IPS DF 6.9 (cell line): ENCODE measurements at places on chromosomes 12 and 14.

- no peak for DNase-seq
These were observed 43.2 kb downstream of the MGAT4C start for GRCh38 chr12:86213012-86213411.

DNA sequence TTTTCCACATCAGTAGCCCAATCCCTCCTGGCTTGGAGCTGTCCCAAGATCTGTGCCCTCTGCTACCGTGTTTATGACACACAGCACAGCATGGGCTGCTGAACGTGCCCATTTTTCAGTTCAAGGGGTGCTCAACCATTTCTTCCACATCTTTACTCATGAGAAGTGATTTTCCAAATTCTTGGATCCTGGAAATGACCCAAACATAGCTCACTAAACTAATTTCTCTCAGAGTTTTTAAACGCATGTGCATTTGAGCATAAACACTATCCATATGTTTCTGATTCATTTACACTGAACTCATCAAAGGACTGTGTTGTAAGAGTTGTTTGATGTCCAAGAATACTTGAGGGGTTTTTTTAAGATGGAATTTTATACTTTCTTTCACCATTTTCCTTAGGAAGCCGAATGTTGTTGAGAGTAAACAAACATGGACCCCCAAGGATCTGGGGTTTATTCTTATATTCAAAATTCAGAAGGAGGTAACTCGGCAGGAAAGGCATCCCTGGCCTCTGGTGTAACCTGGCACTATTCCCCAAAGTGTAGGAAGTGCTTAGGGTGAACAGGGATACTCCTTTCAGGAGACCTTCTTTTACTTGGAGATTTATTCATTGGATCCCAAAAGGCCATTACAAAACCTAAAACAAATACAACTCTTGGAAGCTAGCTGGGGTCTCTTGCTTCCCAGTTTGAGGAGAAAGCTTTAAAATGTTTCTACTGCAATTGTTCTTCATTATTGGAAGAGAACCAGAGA lies 215.0 kb downstream of the BMP4 start:
- no peak for DNase-seq

DNA sequence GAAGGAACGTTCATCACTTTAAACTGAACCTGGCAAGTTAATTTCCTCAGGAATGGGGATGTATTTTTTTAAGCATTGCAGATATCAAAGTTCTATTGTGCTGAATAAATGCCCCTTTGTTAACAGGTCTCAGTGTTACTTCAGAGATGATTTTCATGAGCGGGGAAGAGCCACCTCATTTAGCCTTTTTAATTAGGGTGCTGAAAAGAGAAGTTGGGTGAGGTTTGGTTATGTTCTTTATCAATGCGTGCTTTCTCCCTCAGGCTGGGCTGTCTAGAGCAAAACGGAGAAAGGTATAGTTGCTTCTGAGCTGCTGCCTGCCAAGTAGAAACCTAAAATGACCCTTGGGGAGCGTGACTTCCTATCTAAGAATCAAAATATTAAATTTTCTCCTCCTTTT lies 8.0 kb upstream of the HIP1R start:
- DNase-seq, result no peak

DNA sequence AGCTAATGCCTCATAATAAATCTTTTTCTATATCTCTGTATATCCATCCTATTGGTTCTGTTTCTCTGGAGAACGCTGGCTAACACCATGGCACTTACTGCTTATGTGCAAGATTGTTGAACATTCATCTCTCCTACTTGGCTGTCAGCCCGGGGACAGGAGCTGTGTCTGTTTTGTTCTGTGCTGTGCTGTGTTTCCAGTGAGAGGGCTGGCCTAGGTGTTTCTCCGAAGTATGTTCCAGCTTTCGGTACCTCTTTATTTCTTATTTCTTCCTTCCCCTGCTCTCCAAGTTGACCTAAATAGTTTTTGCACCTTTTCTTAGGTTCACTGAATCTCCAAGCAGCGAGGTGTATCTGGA lies 18.8 kb upstream of the NR4A1 start:
- DNase-seq, result no peak

- DNase-seq, result no peak
These were observed 19.5 kb downstream of the SERPINA3 start for GRCh38 chr14:94631536-94632304.

GRCh38 chr12:130870442-130871285 lies 1.2 kb upstream of the RAN start:
- no peak for DNase-seq

- DNase-seq, result no peak
These were observed 561.2 kb upstream of the SEL1L start for GRCh38 chr14:82094829-82095345.

DNA sequence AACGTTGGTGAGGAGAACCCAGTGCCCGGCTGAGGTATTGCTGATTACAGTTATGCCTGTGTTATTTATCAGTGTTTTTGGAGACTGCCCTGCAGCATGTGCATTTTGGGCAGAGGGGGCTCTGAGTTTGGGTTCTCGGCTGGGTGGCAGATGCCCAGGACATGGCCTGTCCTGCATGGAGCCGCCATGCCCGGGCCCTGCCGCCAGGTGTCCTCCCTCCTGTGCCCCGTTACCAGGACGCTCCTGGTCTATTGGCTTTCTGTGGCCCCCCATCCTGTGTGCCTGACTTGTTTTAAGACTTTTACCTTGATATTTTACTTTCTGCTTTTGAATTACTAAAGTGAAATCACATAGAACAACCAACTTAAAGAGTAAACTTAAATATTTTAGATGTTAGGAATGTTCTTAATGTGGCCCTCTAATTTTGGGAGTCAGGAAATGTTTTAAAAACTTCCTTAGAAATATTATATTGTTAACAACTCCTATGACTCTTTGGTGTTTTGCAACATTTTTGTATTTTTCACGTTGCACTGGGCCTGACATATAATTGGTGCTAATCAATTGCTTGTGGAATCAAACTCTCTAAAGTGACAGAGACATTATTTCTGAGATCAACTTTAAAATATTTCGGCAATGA lies 51.8 kb downstream of the PRIMA1 start:
- DNase-seq, result no peak

DNA sequence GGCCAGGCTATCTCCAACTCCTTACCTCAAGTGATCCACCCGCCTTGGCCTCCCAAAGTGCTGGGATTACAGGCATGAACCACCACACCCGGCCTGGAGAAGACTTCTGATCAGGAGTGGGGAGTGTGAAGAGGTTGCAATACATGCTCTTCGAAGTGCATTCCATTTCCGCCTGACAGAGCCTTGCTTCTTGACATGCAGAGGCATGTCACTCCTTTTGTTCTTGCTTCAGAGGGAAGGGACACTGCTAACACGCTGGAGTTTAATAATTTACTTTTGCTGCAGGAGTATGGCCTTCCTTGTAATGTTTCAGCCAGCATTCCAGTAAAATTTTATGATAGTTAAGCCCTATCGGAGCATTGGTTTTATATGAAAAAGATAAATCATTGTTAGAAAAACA lies 74.9 kb downstream of the SLC25A47 start:
- DNase-seq, result no peak

- no peak for DNase-seq
These were observed 123.3 kb downstream of the NCOR2 start for GRCh38 chr12:124443931-124444712.

DNA sequence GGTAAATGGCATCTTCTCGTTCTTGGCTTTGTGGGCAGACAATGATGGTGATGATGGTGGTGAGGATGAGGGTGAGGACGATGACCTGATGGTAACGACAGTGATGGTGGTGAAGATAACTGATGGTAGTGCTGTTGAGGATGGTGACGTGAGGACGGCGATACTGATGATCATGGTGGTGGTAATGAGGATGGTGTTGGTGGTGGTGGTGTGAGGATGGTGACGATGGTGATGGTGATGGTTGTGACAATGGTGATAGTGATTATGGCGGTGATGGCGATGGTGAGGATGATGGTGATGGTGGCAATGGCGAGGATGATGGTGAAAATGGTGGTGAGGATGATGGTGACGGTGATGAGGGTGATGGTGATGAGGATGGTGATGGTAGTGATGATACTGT lies 54.5 kb downstream of the FBRSL1 start:
- no peak for DNase-seq

- no peak for DNase-seq
These were observed 7.5 kb upstream of the SYNE3 start for GRCh38 chr14:95523815-95524448.

GRCh38 chr14:103185051-103186029 lies 62.1 kb downstream of the TNFAIP2 start:
- no peak for DNase-seq
